ENCODE measurements at places on chromosomes 7 and 10.

DNA sequence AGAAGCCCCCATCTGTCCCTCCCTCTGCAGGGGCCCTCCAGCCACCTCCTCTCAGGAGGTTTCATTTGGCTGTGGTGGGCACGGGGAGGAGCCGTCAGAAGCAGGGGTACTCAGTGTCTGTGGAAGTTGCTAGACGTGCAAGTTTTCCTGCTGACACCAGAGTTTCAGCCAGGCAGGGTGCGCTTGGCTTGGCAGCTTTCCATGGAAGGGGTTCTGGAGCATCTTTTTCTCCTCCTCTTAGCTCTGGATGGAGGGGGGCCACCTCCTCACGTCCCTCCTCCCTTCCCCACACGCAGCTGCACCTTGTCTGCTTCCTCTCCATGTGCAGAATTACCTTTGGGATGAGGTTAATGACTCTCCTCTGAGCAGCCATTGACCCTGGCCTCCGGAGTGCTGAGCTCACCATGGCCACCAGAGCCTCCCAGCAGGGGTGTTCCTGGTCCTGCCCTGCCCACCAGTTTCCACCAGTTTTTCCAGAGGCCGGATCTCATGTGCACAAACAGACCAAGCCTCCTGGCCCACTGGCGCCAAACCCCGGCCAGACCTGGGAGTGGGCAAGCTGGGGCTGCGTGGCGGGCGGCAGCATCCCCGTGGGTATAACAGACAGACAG lies 579.8 kb upstream of the FOXK1 start:
- no peak for DNase-seq

DNA sequence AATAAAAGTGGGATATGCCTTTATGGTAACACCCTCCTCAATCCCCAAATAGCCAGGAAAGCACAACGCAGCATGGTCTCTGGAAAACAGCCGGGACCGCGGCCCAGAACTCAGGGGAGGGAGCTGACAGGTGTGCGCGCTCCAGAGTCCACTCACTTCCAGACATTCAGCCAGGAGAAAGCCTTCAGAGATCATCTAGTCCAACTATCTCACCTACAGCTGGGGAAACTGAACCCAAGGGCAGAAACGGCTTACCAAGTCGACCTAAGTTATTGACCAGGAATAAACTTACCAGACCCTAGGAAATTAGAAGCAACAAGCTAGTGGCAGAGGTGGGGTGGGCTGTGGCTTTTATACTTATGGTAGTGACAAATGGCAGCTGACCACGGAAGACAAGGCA lies 16.4 kb downstream of the GSDME start:
- no peak for DNase-seq

- DNase-seq: no peak
Observed at GRCh38 chr10:97676770-97677581, 10.1 kb downstream of the AVPI1 start.

GRCh38 chr10:69641261-69641980 lies 11.4 kb downstream of the FAM241B start:
- DNase-seq: no peak

DNA sequence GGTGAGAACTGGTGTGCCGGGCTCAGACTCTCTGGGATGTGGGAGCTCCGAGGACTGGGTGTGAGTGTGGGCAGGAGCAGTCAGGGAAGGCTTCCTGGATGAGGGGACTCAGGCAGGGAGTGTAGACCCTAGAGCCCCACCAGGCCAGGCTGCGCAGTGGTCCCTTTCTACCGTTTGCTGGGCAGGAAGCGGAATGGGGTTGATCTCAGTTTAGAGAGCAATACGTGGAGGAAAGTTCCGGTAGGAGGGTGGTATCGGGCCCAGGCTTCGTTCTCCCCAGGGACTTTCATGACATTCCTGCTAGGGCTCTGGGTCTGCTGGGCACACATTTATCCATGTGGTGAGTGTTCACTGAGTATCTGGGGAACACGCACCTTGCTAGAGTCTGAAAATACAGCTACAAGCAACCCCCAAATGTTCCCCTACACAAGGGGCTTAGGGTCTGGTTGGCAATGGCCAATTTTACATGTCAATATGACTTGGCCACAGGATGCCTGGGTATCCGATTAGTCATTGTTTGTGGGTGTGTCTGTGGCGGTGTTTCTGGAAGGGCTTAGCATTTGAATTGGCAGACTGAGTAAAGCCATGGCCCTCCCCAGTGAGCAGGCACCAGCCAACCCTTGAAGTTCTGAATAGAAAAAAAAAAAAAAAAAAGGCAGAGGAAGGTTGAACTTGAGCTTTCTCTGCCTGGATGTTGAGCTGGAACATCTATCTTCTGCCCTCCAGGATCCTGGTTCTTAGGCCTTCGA lies 20.8 kb downstream of the GHRHR start:
- DNase-seq: no peak

DNA sequence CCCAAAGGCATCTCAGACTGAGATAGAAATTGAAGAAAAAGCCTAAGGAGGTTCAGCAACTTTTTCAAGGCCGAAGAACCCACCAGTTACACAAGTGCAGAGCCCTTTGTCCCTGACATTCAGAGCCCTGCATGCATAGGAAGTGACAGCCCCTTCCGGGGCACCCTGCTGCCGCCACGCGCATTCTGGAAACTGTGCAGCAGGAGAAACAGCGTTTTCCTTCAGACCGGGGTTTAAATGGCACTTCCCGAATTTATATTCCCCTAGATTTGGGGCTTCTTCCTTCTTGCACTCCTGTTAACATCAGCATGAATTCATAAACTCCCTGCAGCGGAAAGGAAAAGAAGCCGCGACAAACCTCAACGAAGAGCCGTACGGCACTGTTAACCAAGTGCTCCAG lies 190.5 kb upstream of the C7orf33 start:
- no peak for DNase-seq

- DNase-seq: no peak
Observed at GRCh38 chr7:147012666-147013065, 896.1 kb downstream of the CNTNAP2 start.

GRCh38 chr10:7538970-7539654 lies 127.7 kb downstream of the ITIH5 start:
- no peak for DNase-seq

GRCh38 chr7:19121977-19122588 lies 4.6 kb upstream of the TWIST1 start:
- no peak for DNase-seq

DNA sequence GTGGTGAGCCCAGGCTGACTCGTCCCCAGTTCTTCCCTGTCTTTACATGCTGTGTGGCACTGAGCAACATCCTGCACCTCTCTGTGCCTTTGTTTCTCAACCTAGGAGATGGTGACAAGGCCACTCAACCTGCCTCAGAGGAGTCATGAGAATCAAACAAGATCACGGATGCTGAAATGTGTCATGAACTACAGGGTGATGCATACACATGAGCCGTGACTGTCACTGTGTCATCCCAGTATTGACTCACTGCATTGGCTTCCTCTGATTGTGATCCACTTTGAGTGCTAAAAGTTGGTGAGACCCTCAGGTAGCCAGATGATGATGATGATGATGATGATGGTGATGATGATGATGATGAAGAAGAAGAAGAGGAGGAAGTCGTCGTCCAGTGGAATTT lies 11.5 kb downstream of the C10orf71 start:
- no peak for DNase-seq

GRCh38 chr10:120788771-120789170 lies 62.4 kb upstream of the WDR11 start:
- no peak for DNase-seq

- DNase-seq: no peak
Observed at GRCh38 chr7:82172017-82172416, 271.6 kb downstream of the CACNA2D1 start.

- no peak for DNase-seq
Observed at GRCh38 chr10:80699602-80700039, 161.9 kb downstream of the SH2D4B start.

DNA sequence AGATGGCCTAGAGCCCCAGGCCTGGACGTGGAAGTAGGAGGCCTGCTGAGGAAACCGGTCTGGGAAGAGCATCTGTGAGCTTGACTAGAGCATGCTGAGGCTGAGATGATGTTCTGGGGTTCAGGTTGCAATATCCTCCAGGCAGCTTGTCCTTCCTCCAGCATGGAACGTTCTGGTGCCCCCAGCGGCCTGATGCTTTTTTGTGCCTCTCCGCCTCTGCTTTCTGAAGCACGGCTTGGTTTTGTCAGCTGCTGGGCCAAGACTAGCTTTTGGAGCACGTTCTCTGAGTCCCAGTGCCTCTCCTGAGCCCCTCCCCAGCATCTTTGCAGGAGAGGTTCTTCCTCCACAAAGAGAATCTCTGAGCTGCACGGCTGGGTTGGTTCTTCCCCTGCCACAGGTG lies 682.0 kb upstream of the FOXK1 start:
- DNase-seq: no peak

DNA sequence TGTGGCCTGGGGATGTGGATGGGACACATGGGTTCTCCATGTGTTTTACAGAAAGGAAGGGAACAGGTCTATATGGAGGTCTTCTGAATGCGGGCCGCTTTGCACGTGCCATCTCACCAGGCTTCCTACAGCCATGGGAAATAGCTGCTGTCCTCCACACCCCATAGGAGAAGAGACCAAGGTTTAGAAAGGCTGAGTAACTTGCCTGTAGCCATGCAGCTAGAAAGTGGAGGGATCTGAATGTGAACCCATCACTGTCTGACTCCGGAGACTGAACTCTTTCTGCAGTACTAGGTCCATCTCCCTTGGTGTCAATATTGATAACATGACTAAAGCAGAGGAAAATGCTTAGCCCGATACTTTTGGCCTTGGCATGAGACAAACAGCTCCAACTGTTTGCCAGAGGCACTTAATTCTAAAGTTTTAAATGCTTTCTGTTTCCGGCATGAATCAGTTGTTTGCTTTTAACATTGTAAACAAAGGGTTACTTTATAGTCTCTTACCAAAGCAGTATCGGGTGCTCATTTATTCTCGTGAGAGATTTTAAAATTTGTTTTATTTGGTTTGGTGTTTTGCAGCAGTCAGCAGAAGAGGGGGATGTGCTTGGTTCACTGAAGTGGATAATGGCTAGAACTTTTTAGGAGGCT lies 64.8 kb upstream of the LOXL4 start:
- no peak for DNase-seq

- no peak for DNase-seq
Observed at GRCh38 chr7:27641581-27642230, 21.0 kb downstream of the HIBADH start.

GRCh38 chr10:29403208-29403607 lies 114.3 kb downstream of the LYZL1 start:
- DNase-seq: no peak

GRCh38 chr7:49767719-49768118 lies 5.7 kb upstream of the VWC2 start:
- no peak for DNase-seq

DNA sequence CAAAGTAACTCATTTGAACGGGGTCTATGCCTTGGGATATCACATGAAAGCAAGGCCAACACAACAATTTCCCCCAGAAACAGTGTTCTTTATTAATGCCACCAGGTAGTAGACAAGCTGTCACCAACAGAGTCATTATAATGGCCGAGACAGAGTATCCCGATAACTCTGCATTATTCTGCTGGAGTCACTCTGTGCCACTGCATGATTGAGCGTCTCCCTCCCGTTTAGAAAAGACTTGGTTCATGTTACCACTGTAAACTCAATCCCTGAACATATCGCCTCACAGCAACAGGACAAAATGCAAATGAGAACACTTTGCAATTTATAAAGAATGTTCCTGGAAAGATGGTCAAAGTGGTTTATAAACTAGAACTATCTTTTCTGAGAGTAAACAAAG lies 932.5 kb downstream of the GATA3 start:
- DNase-seq: no peak

DNA sequence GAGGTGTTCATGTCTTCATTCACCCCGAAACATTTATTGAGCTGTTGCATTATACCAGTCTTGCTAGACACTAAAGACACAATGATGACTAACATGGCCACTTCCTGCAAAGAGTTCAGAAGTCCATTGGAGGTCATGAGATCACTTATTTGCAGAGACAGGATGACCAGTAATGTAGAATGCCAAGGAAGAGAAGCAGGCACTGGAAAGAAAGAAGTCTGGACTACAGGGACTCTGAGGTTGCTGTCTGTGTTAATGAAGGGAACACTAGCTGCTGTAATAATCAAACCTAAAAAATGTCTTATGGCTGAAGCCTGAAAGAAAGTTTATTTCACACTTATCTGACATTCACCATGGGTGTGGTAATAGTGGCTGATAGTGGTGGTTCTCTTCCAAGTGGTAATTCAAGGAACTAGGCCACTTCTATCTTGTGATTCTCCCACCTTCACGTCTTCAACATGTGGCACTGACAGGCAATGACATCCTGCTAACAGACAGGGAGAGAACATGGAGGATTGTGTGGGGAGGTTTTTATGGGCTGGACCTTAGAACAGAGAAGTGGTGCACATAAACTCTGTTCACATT lies 89.2 kb upstream of the MKLN1 start:
- no peak for DNase-seq

DNA sequence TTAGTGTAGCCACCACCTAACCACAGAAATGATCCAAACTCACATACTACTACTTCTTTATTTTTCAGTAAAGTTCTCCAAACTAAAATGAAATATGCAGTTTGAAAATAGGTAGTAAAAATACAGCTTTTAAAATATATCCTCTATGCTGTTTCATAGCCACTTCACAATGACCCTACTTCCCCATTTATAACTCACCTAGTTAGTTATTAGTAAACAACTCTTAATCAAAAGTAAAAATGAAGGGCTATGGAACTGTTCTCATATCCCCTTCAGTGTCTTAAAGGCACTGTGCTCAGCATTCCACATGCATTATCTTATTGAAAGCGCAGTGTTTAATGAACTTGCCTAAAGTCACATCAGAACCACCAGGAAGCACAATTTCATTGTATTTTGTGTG lies 43.5 kb downstream of the KMT2C start:
- no peak for DNase-seq

- no peak for DNase-seq
Observed at GRCh38 chr7:1087465-1087814, 473 bp upstream of the GPER1 start.

DNA sequence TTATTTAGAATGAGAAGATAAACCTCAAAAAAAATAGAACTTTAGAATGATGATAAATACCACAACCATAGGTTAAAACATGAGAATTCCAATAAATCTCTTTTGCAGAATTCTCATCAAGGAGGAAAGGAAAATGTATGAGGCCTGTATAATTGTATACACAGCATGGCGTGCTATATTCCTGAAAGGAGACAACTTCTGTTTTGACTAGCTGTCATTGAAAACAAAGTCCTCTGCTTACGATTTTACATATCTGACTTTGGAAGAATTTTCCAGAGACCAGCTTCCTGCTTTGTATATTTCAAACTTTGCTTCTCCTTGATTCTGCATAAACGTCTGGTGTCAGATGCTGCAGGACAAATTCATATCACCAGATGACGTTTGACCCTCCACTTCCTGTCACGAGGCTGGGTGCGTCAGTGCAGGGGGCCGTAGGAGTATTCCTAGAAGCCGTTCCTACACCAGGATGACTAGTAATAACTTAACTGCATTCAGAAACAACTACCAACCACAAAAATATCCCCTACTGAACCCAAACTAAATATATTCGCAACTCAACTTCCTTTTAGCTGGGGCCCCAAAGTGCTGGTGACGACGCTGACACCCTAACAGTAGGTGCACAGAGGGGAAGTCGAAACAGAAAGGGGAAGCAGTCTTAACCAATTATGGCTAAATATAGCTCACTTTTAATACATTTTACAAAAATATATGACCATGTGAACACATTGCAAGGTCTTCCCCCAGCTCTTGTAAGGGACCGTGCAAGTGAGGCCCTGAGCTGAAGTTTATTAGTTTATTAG lies 178.6 kb upstream of the INHBA start:
- peak; percentile 96 for DNase-seq
